ENCODE measurements at places on chromosomes 1 and 21.
A peak's percentile ranks its signal among the peaks of the same experiment; 100 is the strongest.

DNA sequence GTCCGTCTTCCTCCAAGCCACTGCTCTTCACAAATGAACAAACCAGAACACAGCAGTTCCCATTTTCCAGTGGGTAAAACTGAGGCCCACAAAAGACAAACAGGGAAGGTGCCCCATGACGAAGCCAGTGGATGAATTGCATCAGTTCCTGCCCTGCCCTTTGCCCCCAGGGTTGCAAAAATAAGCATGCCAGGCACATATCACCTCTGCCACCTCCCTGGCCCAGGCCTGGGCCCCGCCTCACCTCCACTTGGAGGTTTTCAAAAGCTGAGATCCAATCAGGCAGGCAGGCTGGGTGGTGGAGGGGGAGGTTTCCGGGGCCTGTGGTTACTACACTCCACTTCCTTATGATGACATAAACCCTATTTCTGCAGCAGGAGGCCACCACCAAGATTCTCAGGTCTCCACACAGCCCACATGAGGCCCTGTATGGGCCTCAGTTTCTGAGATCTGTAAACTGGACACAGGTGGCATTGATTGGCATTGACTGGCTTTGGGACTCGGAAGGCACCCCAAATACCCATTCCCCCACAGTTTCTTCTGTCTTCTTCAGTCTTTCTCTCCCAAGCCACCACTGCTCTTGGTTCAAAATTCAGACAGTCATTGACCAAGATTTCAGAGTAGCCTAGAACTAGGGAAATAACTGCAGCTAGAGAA is 4.1 kb downstream of the KIF21B start:
- DNase-seq = peak; percentile 77

DNA sequence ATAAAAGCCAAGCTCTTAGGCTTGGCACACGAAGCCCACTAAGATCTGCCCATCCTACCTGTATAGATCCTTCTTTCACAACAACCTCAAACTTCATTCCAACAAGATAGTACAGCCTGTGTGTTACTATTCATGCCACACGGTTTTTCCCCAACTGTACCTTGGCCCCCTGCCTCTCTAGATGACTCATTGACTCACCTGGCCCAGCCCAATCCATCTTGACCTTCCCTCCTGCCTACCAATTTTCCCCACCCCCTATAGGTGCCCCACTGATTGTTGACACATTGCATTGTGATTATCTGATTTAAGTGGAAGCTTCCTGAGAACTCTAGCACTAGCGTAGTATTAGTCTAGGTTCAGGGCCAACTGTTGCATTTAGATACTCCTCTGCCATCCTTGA is 2.0 kb upstream of the CD101 start:
- peak; percentile 25 for DNase-seq

- no peak for DNase-seq
Observed at GRCh38 chr21:41979751-41980369, 26.0 kb upstream of the C2CD2 start.

- DNase-seq = peak; percentile 76
Observed at GRCh38 chr1:24502709-24503058, at the start of gene RCAN3. Gene RCAN3 (plus strand): TSS chr1:24502836. CDS start chr1:24514373, 11,537 bp downstream.

DNA sequence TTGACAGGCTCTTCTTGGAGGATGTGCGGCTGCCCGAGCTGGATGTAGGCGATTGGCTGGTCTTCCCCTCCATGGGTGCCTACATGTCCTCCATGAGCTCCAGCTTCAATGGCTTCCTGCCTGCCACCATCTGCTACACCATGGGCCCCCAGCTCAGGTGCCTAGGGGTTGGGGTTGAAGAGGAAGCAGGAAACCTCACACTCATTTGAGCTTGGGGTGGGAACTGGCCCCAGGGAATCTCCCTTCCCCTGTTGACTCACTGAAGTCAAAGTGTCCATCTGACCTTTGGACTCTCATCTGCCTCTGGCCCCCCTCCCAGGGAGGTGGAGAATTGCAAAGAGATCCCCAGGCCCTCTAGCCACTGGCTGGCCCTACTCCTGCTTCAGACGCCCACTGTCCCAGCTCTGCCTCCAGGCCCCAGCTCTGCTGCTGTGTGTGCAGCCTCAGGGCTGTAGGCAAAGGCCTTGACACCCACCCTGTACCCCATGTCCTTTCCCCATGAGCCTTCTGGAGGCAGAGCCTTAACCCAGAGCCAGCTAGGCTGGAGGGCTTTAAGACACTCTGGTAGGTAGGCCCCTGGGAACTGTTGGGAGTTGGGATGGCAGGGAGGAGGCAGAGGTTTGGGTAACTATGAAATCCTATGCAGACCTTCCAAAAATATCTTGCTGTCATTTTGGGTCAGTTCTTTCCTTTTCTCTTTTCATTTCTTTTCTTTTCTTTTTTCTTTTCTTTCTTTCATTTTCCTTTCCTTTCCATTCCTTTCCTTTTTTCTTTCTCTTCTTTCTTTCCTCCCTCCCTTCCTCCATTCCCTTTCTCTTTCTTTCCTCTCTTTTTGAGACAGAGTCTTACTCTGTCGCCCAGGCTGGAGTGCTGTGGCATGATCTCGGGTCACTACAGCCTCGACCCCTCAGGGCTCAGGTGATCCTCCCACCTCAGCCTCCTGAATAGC is 66.9 kb upstream of the TINAGL1 start:
- DNase-seq = no peak

GRCh38 chr1:174818951-174819350 is 180.8 kb upstream of the CACYBP start:
- peak; percentile 91 for DNase-seq

DNA sequence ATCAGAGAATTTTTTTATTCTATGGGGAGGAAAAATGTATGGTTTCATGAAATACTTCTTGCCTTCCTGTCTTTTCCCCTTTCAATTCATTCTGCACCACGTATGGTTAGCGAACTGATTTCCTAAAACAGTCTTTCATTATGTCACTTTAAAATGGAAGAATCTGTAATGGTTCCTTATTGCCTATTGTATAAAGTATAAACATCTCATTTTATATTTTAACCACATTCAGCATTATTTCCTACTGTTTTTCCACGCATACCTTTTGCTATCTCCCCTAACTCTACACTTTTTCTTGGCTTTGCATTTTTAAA is 232.3 kb upstream of the B3GALT2 start:
- DNase-seq = no peak

GRCh38 chr1:228417483-228418203 is 982 bp upstream of the TRIM17 start:
- DNase-seq = peak; percentile 92

GRCh38 chr1:145845514-145846161 is at the start of gene NUDT17:
Gene NUDT17 (plus strand): TSS chr1:145845630. CDS start chr1:145845641, 11 bp downstream.
- peak; percentile 44 for DNase-seq
